ENCODE measurements at places on chromosomes 11 and 22. TPM values are rescaled to one million over a fixed set of nuclear protein-coding genes. Genes with fewer than 3 reads are reported as not detected.

The KRTAP5-11 gene
- total RNA-seq, result not detected

GRCh38 chr22:27122574-27122973 is 465.2 kb downstream of the MIAT start:
- DNase-seq, result no peak

- DNase-seq, result no peak
Observed at GRCh38 chr11:102990145-102990544, 34.6 kb upstream of the MMP13 start.

The TECTA gene
- total RNA-seq, result 0.50 TPM

Measured in T-cell (primary cell).